ENCODE measurements at places on chromosomes 2 and 18. TPM values are rescaled to one million over a fixed set of nuclear protein-coding genes. Genes with fewer than 3 reads are reported as not detected.

The CFC1 gene
- polyA plus RNA-seq = not detected

DNA sequence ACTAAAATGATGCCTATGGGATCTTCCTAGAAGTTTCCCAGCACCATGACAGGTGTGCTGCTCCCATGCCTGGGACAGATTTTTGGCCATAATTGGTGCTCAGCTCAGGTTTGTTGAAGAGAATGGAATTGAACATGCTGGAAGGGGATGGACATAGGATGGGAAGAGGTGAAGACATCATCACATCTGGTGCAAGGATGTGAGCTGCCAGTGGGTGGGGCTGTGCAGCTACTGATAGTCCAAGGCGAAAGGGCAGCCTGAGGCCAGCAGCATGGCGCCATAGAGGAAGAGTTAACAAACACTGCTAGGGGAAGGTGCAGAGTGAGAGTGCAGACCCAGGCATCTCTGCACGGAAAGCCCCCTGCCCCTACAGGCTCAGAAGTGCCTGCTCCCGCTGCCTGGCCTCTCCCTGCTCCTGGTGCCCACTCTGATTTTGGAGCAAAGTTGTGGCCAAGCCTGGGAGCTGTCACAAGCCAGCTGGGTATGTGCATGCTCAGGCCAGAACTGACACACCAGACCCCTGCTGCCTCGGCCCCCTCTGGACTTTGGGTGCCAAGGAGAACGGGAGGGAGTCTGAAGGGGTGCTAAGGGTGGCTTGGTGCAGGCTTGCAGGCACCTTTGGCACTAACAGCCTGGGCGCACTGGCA, 178.6 kb downstream of the ZBTB7C start:
- DNase-seq = no peak

GRCh38 chr2:189115126-189115525, 64.4 kb downstream of the COL5A2 start:
- no peak for DNase-seq

DNA sequence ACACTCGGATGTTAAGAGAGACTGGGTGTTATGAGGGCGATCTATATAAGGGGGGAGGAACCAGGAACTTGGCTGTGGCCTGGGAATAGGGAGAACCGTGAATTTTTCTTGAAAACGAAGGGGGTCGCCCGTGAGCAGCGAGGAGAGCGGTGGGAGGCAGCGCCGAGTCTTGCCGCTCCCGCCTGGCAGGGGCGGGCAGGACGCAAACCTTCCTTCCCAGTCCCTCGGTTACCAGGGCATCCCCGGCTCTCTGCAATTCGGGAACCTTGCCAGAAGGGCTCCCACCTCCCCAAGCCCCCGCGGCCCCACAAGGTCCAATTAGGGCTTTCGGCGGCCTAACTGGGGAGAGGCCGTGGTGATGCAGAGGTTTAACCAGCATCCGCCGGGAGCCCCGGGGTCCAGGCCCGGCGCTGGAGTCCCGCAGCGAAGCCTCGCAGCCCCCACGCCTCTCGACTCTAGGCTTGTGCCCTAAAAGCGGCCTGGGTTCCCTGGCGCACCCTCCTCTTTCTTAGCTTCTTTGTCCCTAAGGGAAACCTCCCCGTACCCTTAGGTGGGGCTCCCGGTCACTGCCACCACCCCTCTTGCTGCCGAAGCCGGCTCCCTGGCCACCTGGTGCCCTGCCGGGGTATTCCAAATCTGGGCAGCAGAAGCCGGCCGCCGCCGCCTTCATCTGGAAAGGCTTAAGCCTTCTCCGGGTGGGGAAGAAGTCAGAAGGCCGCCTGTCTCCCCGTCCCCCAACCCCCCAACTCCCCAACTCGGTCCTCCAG, 680 bp upstream of the FHOD3 start:
- DNase-seq = no peak

DNA sequence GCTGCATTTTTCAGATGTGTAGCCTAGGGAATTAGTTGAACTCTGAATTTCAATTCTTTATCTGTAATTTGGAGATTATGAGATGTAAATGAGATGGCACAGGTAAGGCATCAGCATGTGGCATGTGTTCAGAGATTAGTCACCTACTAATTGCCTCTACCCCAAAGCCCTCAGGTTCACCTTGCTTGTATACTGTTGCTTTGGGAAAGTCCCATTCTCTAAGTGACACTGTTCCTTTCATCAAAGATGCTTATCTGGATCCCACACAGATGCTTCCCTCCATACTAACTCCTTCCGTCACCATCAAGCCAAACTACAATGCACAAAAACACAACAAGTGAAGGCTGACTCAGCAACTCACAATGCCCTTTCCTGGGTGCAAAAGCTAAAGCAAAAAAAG, 143.7 kb downstream of the LRATD1 start:
- DNase-seq = no peak

The TMEM247 gene
- polyA plus RNA-seq = not detected

The CCL20 gene
- 0.94 TPM for polyA plus RNA-seq

DNA sequence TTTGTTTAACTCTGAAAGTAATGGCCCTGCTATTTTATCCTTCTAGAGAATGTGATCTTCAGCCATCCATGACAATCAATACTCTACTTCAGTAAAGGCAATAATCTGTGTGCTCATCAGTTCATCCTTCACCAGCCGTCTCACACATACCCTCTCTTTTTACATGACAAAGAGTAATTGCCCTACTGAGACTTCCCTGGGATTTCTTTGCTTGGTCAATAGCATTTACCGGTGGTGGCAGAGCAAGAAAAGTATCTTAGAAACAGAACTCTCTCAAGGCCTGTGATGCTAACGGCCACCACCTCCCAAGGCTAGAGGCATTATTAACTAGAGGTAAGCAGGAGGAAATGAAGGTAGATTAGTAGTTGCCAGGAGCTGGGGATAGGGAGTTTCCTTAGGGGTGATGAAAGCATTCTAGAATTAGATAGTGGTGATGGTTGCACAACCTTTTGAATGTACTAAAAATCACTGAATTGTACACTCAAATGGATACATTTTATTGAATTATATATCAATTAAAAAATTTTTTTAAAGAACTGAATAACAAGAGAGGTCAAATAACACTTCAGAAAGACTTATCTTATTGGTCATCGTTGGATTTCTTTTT, 57.9 kb upstream of the EPC2 start:
- no peak for DNase-seq

The CHST9 gene
- polyA plus RNA-seq = 4.3 TPM

GRCh38 chr18:31040686-31041270, 1.8 kb downstream of the DSC3 start:
- no peak for DNase-seq

- no peak for DNase-seq
Measured at GRCh38 chr2:216109962-216110614, 940 bp downstream of the XRCC5 start.

DNA sequence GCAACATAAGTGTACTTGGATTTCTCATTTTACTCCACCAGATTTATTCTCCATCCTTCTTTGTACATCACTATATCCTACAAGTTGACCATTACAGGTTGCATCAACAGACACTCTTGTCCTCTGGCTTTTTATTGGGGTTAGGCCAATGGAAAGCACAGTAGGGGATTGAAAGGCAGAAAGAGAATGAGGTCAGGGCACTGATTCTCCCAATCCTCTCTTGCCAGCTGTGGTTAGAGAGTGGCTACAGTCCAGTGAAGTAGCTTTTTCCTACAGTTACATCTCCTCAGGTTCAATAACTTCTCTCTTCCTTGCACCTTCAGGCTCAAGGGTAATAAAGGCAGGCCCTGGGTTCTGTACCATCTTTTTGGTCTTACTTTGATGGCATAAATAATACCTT, 20.2 kb upstream of the COL5A2 start:
- DNase-seq = no peak

The HOXD11 gene
- polyA plus RNA-seq = 56.2 TPM

The RNU2-63P gene
- not detected for polyA plus RNA-seq

The CXCR1 gene
- polyA plus RNA-seq = not detected

- DNase-seq = no peak
Measured at GRCh38 chr18:7721532-7721931, 154.4 kb downstream of the PTPRM start.

The GALNT13 gene
- 3.1 TPM for polyA plus RNA-seq

DNA sequence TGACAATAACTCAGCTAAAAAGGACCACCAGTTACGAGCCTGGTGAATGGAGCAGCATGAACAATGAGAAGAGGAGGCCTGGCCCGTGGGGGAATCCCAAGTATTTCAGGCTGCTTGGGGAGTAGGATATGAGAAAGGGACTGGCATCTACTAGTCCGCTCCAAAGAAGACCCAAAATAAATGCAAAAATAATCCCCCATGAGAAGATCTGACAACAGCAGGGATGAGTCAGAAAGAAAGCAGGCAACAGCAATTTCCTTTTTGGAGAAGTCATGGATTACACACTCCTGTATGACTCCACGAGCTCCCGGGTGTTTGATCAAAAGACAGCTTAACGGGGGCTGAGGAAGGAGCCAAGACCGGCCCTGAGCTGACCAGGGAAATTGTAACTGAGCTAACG, 111.4 kb downstream of the SOX11 start:
- DNase-seq = no peak

The CLHC1 gene
- polyA plus RNA-seq = 27.9 TPM

GRCh38 chr2:233556881-233557736, 9.5 kb downstream of the USP40 start:
- no peak for DNase-seq

DNA sequence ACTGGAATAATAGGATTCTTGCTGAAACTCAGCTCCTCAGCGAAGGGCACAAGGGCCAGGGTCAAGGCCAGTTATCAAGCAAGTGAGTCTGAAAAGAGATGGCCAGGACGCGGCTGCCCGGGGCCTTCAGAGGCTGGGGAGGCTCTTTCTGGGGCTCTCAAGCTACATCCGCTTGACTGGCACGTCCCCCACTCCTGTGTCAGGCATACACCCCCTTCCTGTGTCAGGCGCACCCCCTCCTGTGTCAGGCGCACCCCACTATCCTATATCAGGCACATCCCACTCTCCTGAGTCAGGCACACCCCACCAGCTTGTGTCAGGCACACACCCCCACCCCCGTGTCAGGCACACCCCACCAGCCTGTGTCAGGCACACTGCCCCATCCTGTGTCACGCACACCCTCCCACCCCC, 91.8 kb downstream of the TPO start:
- no peak for DNase-seq

DNA sequence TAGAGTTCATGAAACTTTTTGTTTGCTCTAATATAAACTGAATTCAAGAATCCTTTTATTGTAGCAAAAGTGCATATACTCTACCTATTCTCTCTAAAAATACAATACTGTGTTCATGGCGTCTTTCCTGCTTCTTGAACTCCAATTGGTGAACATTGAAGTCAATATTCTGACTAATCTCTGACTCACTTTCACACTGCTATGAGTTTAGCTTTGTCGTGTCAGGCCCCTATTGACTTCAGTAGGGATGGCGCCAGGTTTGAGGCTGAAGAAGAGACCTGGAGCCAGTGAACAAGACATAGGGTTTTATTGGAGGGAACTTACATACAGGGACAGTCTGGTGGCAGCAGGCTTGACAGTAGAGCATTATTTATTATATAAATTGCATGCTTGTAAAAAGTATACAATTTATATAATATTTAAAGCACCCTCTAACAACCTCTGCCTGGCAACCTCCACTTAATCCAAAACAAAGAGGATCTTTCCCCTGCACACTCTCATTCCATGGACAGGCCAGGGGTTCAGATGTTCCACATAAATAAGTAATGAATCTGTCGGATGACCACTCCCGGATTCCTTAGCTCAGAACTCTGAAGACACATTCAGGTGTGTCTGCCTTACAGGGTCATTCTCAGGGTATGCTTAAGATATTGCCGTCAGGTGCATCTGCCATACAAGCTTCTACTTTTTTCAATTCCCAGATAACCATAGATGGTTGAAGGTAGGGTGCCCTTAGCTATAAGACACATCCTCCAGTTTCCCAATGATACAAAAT, 141.0 kb downstream of the CERS6 start:
- no peak for DNase-seq

The MERTK gene
- 20.0 TPM for polyA plus RNA-seq

- no peak for DNase-seq
Measured at GRCh38 chr2:99811544-99811943, 321.7 kb upstream of the REV1 start.

Measured in left renal pelvis (tissue), 4 donors.